8988T (cell line): ENCODE measurements at places on chromosomes 16 and 17.
A peak's percentile ranks its signal among the peaks of the same experiment; 100 is the strongest.

DNA sequence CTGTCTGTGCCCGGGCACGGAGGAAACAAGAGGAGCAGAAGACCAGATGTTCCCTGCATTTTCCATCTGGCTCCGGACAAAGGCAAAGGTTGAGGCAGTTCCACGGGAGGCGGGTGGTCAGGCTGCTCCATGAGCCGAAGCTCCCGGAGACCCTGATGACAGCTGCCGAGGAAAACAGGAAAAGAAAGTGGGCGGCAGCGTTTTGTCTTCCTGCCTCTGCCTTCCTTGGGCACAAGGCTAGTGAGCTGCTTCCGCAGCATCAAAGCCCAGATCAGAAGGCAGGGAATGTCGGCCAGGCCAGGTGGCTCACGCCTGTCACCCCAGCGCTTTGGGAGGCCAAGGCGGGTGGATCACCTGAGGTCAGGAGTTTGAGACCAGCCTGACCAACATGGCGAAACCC is 16.2 kb downstream of the SLC43A2 start:
- no peak for DNase-seq

DNA sequence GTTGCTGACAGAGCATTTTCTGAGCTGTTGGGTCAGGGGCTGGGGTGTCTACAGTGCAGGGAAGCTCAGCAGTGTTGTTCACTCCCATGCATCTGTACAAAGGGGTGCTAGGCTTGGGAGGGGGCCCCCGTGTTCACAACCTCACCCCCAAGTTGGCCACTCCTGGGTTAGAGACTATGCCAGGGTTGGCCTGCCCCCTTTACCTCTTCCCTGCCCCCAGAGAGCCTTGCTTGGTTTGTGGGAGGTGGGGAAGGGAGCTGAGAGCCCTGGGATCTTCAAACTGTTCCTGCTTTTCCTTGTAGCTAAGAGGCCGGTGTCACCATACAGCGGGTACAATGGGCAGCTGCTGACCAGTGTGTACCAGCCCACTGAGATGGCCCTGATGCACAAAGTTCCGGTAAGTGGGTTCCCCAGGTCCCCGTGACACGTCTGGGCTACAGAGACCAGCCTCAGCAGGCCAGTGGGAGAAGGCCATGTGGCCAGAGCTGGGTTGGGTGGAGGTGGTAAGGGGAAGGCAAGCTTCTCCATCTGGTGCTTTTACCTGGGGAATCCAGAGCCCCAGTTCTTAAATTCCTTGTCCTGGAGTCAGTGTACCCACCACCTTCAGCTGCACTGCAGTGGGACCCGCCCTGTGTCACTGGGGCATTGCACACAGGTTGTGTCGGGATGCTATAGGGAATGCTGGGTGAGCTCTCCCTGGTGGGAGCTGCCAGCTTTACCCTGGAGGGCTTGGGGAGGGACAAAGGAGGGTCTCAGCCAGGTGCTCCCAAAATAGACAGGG is 11.8 kb downstream of the GPRC5C start:
- no peak for DNase-seq

- peak; percentile 98 for DNase-seq
Observed at GRCh38 chr17:76540381-76541300, 797 bp downstream of the PRCD start.

GRCh38 chr16:66489818-66490217 is 60.1 kb downstream of the TK2 start:
- no peak for DNase-seq

GRCh38 chr16:29992344-29992967 is 3.0 kb downstream of the HIRIP3 start:
- no peak for DNase-seq

DNA sequence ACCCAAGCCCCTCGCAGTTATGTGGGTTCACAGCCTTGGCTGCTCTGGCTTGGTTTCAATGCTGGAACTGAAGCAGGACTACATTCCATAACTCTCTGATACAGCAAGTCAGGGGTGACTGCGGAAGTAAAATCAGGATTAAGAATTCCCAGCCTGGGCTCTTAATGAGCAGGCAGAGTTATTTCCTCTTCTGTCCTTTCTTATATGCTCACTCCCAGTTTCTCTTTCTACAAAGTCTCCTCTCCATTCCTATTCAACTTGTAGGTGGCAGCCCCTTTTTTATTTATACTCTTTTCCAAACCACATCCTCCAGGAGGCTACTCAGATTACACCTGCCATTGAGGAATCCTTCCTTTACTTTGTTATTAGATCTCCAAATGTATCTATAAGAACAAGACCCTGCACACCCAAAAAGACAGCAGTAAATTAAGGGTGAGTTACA is 40.3 kb downstream of the HOXB1 start:
- no peak for DNase-seq

DNA sequence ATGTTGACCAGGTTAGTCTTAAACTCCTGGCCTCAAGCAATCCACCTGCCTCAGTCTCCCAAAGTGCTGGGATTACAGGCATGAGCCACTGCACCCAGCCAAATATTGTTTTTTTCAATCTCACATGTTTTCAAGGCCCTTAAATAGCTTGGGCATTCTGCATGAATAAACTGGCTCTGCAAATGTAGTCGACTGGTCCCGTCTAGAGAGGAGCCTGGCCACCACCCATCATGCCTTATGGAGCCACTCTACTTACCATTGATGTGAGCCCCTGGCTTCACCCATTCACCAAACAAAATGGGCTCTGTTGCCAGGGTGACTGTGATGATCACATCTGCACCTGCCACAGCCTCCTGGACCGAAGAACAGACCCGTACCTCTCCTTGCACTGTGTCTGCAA is 10.8 kb downstream of the CRYM start:
- no peak for DNase-seq

- DNase-seq, result no peak
Observed at GRCh38 chr16:50474138-50474537, 74.1 kb upstream of the NKD1 start.

DNA sequence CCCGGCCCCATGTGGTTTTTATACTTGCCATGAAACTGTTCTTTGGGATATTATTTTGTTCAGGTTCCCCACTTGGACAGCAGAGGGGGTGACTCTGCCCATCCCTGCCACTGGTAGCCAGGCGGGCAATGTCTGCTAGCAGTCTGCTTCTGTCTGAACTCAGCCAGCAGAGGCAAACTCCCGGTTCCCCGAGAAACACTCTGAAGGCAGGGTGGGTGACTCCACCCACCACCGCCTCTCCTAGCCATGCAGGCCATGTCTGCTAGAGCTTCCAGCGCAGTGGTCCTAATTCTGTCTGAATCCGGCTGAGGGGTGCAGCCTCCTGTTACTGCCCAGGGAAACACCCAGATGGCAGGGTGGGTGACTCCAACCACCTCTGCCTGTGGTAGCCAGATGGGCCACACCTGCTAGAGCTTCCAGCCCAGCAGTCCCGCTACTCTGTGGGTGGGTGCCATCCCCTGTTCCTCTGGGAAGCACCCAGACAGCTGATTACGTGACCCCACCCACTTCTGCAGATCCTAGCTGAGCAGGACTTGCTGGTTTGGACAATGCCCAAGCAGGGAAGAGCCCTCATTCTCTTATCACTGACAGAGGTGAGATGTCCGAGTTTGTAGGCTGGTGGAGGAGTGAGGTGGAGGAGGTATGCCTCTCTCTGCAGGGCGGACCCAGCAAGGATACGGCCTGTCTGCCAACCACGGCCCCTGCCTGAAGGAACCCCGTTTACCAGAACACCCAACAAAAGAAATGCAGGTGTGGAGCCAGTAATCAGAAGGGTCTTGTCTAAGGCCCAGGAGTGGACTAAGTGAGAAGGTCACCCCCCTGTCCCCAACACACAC is 22.4 kb downstream of the NLRP1 start:
- DNase-seq, result no peak

DNA sequence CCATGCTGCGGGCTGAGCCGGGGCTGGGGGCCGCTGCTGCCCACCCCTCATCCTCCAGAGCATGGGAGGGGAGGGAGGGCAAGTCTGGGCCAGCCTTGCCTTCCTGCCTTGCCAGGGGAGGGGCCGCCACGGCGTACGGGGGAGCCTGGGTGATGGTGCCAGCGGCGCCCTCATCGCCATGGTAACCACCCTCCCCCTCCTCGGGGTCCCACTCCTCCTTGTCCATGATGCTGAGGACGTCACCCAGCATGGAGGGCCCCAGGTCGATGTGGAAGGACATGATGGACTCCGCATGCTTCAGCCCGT is 23.9 kb upstream of the CPSF4L start:
- no peak for DNase-seq

DNA sequence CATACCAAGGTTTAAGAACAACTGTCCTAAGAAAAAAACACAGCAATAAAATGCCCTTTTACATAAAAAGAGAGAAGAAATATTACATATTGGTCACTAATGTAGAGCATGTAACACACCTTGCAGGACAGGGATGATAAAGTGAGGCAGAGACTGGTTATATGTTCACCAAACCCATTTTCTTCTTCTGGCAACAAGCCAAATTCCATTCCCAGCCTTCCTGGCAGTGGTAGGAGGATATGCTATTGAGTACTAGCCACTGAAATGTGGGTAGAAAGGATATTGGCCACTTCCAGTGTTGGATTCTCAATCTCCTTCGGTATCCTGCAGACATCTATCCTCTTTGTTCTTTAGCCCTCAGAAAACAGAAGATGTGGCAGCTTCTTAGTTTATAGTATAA is 105.2 kb upstream of the SHISA6 start:
- DNase-seq, result no peak

GRCh38 chr17:73684183-73684582 is 39.9 kb upstream of the SDK2 start:
- no peak for DNase-seq

DNA sequence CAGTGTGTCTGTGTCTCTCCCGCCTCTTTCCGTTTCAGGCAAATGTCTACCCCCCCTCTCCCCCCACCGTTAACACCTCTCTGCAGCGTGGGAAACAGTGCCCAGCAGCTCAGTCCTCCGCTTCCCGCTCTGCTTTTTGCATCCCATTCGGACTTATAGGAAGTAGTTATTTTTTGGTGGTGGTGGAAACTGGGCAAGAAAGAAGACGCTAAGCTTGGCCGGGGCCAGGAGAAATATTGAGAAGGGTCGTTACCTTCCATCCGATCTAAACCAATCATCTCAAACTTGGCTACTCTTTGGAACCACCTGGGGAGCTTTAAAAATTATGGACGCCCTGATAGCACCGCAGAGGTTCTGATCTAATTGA is 499 bp upstream of the HLF start:
- DNase-seq, result no peak
